ENCODE measurements at places on chromosomes 6 and 20. TPM values are rescaled to one million over a fixed set of nuclear protein-coding genes. Genes with fewer than 3 reads are reported as not detected.
A peak's percentile ranks its signal among the peaks of the same experiment; 100 is the strongest.

KDM1B gene
- total RNA-seq, result 11.3 TPM

ZNF451 gene
- 61.7 TPM for total RNA-seq

OR12D3 gene
- not detected for total RNA-seq

PGC gene
- total RNA-seq, result not detected

GRCh38 chr6:55578537-55579363 lies at the start of gene HMGCLL1:
Gene HMGCLL1, minus strand, starts transcription at chr6:55579192. Its CDS starts 137 bp downstream, at chr6:55579055.
- DNase-seq, result peak; percentile 61
- H3K27me3 ChIP-seq, result peaks cover 14% of the 10 kb centered on the region
- peaks cover 10% of the 10 kb centered on the region for H3K36me3 ChIP-seq
- peak within 1 kb of the TSS; percentile 80 for H3K4me3 ChIP-seq
- no peaks in the 10 kb centered on the region for H3K4me1 ChIP-seq
- H3K27ac ChIP-seq, result no peak within 1 kb of the TSS

GRCh38 chr6:73713426-73714147 lies 17.6 kb downstream of the CD109 start:
- H3K27me3 ChIP-seq, result no peaks in the 10 kb centered on the region
- no peaks in the 10 kb centered on the region for H3K36me3 ChIP-seq
- H3K4me3 ChIP-seq, result no peak overlapping the region

DNA sequence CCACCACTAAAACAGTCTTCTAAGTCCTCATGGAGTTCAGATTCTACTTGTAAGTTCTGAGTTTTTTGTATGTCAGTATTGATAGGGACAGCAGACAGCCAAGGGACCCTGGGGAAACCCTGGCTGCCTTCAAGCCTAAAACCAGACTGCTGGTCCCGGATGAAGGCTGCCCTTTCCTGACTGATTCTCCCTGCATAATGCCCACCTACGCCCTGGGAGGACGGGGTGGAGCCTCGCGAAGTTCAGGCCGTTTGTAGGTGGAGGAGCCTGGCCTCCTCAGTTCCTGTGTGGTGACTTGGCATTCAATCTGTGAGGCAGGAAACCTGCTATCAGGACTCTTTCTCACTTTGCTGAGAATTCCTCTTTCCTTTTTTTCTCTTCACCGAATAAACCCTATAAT lies 120.3 kb upstream of the LGSN start:
- H3K27ac ChIP-seq, result no peak overlapping the region
- H3K36me3 ChIP-seq, result no peaks in the 10 kb centered on the region
- no peak overlapping the region for H3K4me3 ChIP-seq
- H3K4me1 ChIP-seq, result no peaks in the 10 kb centered on the region
- no peaks in the 10 kb centered on the region for H3K27me3 ChIP-seq

GRCh38 chr20:48799328-48800105 lies 28.3 kb downstream of the PREX1 start:
- no peaks in the 10 kb centered on the region for H3K4me1 ChIP-seq
- no peak overlapping the region for H3K4me3 ChIP-seq
- H3K27ac ChIP-seq, result no peak overlapping the region
- DNase-seq, result no peak
- H3K36me3 ChIP-seq, result no peaks in the 10 kb centered on the region
- peaks cover 70% of the 10 kb centered on the region for H3K27me3 ChIP-seq

GRCh38 chr6:84651583-84651982 lies 112.8 kb downstream of the TBX18 start:
- no peak for DNase-seq
- H3K27ac ChIP-seq, result peak overlapping the region; percentile 8
- no peak overlapping the region for H3K4me3 ChIP-seq
- H3K4me1 ChIP-seq, result peaks cover 35% of the 10 kb centered on the region
- H3K36me3 ChIP-seq, result no peaks in the 10 kb centered on the region
- no peaks in the 10 kb centered on the region for H3K27me3 ChIP-seq

DNA sequence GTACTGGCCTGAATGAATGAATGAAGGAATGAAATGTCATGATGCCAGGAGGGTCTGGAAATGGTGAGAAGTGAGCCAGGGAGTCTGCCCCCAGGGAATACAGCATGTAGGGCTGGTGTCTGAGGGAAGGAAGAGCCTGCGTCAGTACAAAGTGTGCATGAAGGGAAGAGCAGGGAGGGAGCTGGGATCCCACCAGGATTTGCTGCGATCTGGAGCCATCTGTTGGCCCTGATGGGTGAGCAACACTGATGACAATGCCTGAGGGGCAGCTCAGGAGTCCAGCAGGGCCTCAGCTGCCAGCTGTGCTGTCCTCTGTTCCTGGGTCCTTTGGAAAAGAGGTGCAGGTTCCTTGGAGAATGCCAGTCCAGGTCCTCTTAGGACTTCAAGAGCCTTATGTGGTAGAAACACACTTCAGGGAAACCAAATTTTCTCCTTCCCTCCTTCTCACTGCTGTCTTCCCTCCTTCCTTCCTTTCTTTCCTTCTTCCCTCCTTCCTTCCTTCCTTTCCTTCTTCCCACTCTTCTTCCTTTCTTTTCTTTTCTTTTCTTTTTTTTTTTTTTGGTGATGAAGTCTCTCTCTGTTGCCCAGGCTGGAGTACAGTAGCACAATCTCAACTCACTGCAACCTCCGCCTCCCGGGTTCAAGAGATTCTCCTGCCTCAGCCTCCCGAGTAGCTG lies 11.5 kb downstream of the BPI start:
- no peak for DNase-seq
- peaks cover 5% of the 10 kb centered on the region for H3K4me1 ChIP-seq
- no peak overlapping the region for H3K27ac ChIP-seq
- no peaks in the 10 kb centered on the region for H3K36me3 ChIP-seq
- no peak overlapping the region for H3K4me3 ChIP-seq

DNA sequence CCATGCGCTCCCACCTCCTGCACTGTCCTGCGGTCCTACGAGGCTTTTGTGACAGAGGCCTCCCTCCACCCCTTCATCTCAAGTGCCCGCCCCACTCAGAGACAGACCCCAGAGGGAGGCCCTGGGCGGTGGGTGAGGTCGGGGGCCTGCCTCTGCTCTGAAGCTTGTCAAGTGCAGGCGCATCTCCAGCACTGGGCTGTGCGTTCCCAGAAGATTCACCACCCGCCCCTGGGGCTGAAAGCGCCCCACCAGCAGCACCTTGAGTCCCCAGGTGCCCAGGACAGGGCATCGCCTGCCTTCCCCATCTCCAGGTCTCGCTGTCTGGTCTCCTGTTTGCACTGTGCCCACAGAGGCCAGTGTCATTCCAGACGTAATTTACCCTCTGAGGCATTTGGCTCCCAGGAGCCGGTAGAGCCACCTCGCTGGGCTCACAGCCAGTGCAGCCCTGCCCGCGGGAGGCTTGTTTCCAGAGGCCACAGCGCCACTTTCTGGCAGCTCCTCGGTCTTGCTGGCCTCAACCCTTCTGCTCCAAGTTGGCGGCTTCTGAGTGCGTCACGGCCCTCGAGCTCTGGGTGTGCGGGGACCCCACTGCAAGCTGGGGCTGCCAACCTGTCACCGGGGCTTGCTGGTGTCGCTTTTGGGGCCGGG lies 191.1 kb downstream of the TAF4 start:
- H3K27me3 ChIP-seq, result peaks cover 86% of the 10 kb centered on the region
- no peak overlapping the region for H3K4me3 ChIP-seq

Measured in Calu3 (cell line).